CD14-positive monocyte (primary cell): ENCODE measurements at places on chromosomes 11 and 22.

DNA sequence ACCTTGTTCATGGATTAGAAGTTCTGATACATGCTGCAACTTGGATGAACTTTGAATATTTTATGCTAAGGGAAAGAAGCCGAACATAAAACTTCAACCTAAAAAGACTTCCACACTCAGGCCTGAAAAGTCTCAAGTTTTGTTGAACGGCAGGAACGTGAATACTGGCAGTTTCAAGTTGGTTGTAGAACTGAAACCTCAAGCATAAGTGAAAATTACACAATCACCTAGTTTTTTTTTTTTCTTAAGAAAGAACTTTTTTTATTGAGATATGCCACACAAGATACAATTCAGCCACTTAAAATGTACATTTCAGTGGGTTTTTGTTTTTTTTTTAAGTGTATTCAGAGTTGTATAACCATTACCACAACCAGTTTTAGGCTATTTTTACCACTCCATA is 50.8 kb upstream of the ADORA2A start:
- DNase-seq: peak; percentile 35

GRCh38 chr11:1515082-1516060 is 28.8 kb upstream of the MOB2 start:
- peak; percentile 37 for DNase-seq

GRCh38 chr11:67293090-67293489 is 4.0 kb downstream of the ANKRD13D start:
- DNase-seq: peak; percentile 83

DNA sequence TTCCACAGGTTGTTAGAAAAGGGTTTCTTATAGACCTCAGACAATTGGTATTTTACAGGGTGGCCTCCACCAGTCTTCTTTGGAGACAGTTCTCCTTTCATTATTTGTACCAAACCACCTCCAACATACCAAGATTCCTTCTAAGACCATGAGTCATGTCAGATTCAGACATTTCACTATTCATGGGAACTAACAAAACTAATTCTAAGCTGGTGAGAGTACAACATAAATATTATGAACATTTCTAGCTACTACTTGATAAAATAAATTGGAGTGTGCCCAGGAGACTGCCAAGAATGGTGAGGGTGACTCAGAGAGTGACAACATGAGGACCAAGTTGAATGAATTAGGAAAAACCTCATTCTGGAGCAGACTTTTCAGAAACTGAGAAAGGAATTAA is 494.6 kb upstream of the LRRC4C start:
- DNase-seq: no peak

DNA sequence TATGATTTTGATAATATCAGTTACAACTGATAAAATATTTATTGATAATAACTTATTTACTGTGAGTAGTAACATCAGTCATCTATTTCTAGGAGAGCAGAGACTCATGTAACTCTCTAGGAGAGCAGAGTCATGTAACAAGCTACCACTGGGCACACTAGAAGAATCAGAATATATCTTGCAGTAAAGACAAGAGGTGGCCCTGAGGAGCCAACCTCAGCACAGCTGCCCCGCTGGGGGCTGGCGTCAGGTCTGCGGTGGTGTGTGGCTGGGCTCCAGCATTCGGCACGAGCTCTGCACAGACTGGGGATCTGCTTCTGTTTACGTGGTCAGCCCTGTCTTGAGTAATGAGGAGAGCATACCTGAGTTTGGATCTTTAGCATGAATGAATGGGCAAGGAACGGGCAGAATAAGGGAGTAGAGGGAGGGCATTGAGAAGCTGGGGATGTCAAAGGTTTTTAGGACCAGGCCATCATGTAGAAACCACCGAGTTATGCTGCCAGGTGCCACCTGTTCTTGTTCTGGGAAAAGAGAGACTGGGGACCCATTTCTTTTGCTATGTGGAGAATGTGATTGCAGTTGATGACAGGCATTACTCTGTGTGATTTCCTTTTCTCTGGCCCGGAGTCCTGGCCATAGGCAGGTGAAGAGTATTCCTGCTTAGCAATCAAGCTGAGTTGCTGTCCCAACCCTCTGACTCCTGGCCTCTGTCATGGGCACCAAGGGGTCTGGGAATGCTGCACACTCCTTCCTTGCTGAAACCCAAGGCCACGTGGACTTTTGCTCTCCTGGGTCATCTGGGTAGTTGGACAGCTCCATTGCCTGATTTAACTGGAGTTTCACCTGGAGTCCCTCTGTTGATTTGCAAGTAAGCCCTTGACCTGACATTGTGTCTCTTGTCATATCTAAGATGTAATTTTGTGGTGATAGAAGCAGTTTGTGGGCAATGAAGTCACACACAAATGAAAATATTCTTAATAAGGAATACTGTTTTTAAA is 50.9 kb upstream of the HEPHL1 start:
- DNase-seq: no peak

- no peak for DNase-seq
Measured at GRCh38 chr11:47177846-47178245, 1.2 kb upstream of the ARFGAP2 start.

DNA sequence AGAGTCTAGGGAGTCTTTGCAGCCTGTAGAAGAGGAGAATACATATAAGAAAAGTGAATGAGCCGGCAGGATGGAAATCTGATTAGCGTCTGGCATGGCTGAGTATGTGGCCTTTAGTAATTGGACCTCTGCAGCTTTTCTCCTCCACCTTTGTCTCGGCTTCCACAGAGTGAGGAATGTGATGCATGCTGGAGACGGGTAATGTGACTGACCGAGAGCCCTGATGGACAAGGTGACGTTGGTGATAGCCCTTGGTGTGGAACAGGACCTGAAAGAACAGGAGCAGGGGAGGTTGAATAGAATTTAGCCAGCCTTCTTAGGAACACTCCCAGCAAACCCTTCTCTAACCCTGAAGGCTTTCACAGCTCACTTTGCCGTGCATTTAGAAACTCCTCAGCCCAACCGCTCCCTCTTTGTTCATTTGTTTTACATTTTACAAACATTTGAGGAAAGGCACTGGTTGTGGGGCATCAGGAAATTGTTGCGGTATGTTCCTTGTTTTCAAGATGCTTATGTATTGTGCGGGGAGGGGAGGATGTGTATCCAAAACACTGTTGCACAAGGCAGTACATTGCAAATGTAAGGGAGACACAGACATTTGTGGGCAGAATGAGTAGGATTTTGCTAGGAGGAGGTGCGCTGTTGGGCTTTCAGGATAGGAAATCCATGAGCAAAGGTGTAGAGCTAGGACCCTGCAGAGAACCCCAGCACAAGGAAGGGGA is 6.9 kb downstream of the GTPBP1 start:
- no peak for DNase-seq

DNA sequence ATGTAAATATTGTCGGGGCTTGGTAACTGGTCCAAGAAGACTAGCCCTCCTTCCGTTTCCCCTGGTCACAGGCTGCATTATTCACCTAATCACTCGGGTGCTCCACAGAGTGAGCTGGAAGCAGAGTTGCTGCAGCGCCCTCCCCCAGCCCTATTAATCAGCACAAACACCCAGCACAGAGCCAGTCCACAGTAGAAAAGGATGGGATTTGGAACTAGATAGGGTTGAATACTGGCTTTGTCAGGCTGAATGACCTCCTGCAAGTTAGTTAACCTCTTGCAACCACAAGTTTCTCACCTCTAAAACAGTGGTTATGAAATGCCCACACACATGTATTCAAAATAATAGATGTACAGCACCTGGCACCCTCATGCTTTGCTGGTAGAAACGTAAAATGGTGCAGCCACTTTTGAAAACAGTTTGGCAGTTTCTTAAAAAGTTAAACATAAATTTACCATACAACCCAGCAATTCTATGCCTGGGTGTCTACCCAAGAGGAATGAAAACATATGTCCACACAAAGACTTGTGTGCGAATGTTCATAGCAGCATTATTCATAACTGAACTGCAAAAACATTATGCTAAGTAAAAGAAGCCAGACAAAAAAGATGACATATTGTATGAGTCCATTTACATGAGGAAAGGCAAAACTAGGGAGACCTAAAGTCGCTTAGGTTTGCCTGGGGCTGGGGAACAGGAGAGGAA is 31.7 kb upstream of the APLP2 start:
- no peak for DNase-seq

DNA sequence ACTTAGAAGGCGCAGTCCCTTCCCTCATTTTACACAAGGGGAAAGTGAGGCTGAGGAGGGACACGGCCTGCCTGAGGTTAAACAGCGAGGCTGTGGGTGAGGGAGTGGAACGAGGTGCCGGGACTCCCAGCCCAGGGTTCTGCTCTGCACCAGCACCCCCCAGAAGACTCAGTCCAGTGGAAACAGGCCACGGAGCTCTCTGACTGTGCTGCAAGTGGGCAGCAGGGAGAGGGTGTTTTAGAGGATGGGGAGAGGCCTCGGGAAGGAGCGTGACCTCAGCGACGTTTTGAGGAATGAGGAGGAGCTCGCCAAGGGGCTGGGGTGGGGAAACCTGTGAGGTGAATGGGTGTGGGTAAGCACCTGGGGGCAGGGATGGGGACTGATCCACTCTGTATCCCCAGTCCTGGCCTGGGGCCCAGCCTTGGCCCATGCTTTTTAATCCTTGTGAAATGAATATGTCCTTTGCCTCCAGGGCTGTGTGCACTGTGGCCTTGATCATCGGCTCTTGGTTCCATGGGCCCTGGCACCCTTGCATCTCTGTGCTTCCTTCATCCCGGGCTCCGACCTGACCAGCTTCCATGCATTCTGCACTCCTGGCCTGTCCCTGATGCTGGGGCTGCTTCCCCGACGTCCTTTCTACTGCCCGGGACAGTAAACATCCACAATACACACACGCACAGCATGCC is 44.2 kb downstream of the SHISAL1 start:
- no peak for DNase-seq

DNA sequence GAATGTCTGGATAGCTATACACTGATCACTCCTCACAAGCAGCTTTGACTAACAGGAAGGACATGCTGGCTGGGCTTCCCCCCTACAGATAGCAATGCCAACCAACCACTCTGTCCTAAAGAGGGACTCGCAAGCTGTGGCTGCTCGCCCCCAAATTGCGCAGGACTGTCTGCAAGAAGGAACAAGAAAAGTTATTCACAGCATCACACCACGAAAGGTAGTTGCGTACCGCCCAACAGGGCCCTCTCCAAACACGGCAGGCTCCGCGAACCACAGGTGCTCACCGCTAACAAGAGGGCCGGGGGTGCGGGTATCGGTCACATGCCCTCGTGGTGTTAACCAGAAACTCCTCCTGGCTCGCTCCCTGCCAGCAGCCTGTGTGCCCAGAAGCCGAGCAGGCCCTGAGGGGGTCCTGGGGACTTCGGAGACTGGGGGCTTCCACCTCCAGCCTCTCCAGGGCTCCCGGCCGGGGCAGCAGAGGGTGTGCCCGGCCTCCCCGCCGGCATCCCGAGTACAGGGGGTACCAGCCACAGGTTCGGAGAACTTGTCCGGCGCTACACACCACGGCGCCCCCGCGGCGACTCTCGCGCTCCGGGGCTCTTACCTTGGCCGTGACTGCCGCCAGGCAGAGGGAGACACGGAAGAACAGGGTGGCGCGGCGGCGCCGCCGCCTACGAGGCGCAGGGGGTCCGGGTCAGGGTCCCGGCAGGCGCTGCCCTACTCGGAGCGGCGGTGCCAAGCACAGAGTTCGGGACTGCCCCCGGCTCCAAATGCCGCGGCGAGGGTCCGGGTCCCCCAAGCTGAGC is 682 bp downstream of the LARGE1 start:
- DNase-seq: no peak

GRCh38 chr22:39179401-39179827 is 26.9 kb upstream of the CBX7 start:
- DNase-seq: no peak

- no peak for DNase-seq
Measured at GRCh38 chr11:17892409-17892808, 120.4 kb downstream of the SERGEF start.

DNA sequence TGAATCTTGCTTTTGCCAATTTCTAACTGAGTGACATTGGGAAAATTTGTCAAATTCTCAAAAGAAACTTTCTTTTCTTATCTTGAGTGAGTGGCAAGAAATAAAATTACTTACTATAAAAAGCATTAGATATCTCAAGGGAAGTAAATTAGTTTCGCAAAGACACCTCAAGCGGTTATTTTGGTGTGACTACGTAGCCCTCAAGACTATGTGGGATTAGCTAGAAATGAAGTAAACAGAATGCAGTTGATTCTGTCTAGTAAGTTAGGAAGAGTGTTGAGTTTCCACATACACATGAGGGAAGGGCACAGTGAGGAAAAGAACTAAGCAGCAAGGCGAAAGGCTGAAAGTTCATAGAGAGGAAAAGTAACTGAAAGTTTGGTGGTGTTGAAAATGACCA is 28.3 kb upstream of the MS4A6A start:
- DNase-seq: no peak

DNA sequence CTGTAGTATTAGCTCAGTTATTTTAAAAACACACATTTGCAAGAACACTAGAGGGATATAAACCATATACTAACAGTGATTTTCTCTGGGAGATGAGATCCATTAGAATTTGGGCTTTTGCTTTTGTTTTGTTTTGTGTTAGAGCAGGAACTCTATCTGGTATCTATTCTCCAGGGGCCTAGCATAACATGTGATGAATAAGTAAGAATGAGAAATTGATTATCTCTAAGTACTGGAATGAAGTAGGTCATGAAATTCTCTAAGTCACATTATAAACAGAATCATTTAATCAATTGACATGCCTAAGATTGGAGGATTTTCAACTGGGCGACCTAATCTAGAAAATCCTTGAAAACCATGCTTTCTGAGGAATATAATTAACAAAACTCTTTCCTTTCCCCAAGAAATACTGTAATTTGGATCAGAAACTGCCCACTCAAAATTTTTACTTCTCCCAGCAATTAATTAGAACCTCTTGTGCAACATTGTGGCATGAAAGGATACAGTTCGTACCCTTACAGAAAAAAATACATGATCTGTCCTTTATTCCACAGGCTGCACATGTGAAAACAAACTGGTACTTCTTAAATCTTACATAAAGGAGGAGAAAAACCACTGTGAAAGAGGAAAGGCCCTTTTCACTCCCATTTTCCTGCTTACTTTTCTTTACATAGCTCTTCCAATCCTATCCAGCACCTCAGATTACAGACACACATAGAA is 93.5 kb downstream of the MRTFA start:
- DNase-seq: no peak

GRCh38 chr11:64246871-64247728 is at the start of gene PPP1R14B:
Gene PPP1R14B (minus strand): TSS chr11:64246943. CDS start chr11:64246673, 270 bp downstream.
- peak; percentile 81 for DNase-seq

DNA sequence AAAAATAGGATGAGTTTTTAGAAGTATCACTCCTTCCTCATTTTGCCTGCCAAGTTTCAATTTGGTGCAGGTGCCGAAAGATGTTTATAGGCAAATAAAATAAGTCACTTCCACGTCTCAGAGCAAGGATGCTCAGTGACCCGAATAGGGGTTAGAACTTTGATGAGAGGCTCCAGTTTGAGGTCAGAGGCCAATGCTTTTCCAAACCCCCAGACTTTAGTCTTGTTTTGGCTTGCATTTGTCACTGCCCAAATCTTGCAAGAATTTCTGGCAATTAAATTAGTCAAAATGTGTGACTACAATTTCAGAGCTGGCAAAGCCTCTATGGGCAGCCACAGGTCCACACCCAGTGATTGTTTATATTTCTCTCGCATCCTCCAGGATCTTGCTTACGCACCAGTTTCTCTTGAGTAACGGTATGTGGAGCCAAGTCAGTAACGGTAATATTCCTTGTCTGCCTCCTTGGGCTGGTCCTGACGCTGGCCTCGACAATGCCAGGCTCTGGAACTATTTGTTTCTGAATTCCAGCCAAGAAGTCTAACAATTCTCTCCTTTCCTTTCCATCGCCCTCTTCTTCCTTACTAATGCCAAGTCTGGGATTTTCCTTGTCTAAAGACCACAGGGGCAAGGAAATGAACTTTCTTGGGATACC is 9.9 kb upstream of the NUP160 start:
- no peak for DNase-seq
